ENCODE measurements at places on chromosomes 2 and 18.

GRCh38 chr2:161901460-161901859, 172.6 kb downstream of the DPP4 start:
- no peak for DNase-seq

GRCh38 chr2:191341436-191341835, 96.2 kb downstream of the MYO1B start:
- DNase-seq, result no peak

DNA sequence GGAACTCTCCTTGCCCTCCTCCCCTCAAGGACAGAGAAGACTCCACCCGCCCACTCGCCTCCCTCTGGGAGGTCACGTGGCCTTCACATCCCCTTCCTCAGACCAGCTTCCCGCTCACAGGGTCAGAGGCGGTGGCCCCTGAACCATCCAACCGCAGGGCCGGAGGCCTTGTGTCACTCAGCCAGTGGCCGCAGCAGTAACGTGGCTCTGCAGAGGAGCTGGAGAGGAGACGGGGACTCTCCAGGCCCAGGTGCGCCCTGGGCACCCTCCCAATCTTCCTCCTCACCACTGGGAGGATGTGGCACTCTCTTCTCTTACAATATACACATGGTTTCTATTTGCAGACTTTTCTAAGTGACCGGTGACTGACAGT, 161.7 kb downstream of the TWIST2 start:
- no peak for DNase-seq

- DNase-seq, result no peak
Observed at GRCh38 chr18:74508821-74509225, 12.7 kb downstream of the CNDP2 start.

- no peak for DNase-seq
Observed at GRCh38 chr2:162888652-162889051, 50.1 kb upstream of the KCNH7 start.

GRCh38 chr2:72289283-72289682, 141.6 kb upstream of the CYP26B1 start:
- DNase-seq, result peak; percentile 22
